ENCODE measurements at places on chromosomes 13 and 19.

DNA sequence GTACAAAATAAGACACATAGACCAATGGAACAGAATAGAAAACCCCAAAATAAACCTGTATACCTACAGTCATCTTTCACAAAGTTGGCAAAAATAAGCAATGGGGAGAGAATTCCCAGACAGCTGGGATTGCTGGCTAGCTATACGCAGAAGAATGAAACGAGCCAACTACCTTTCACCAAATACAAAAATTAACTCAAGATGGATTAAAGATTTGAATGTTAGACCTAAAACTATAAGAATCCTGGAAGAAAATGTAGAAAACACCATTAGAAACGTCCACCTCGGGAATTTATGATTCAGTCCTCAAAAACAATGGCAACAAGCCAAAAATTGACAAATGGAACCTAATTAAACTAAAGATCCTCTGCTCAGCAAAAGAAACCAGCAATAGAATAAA, 408.1 kb upstream of the SLITRK1 start:
- no peak for DNase-seq

GRCh38 chr13:113233101-113233500, 23.7 kb downstream of the CUL4A start:
- DNase-seq = no peak

DNA sequence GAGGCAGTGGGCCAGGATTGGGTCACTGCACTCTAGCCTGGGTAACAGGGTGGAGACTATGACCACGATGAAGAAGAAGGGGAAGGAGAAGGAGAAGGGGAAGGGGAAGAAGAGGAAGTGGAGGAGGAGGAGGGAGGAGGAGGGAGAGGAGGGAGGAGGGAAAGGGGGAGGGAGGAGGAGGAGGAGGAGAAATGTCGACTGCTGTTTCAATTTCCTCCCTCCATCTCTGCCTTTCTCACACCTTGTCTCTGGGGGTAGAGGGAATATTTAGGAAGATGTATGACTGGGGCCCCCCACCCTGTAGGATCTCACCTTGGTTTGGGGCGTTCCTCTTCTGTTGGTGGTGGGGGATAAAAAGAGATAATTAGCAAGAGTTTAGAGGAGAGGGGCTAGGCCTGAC, 3.8 kb downstream of the TNNT1 start:
- no peak for DNase-seq

DNA sequence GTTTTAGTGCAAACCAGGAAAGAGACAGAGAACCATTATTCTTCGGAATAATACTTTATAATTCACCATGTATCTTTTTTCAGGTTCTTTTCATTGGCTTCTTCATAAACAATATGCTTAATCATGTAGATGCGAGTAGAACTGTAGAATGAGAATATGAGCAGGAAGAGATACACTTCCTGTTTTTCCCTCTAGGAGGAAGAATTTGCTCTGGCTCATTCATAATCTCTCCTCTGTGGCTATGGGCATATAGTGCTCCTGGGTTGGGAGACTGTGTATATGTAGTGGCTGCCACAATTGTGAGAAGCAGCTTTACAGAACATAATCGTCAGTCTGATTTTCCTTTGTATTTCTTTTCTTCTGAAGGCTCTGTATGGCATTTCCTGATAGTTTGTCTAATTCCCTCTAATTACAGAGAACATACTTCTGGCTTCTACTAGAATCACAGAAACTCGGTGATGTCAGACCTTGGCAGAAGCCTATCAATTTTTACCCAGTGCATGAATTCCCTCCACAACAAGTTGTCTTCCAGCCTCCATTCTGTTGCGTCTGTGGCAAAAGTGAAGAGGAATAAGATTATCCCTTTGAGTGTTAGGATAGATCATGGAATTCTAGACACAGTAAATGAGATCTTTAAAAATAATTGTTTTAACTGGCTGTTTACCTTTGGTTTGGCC, 2.9 kb upstream of the DCLK1 start:
- no peak for DNase-seq

GRCh38 chr13:73677048-73677601, 457.1 kb downstream of the KLF12 start:
- DNase-seq = no peak

DNA sequence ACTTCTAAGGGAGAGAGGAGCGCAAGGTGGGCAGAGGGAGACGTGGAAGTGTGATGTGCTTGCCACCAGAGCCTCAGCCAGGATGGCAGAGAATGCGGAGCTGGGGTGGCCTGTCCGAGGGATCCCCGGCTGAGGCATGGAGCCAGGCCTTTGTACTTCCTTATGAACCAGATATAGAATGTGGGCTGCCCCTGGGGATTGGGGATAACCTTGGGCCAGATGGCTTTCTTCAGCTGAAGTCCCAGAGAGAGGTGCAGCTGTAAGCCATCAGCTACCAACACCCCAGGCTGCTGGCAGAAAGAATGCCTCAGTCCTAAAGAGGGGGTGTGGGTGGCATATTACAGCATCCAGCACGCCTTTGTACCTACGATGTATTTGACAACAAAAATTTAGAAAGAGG, 25.5 kb upstream of the FBXO17 start:
- no peak for DNase-seq

- no peak for DNase-seq
These were observed 3.5 kb downstream of the ZNF738 start for GRCh38 chr19:21362291-21362690.

- DNase-seq = no peak
These were observed 62.9 kb downstream of the GGACT start for GRCh38 chr13:100525453-100526317.

GRCh38 chr19:33260628-33261418, 35.2 kb upstream of the SLC7A10 start:
- no peak for DNase-seq

DNA sequence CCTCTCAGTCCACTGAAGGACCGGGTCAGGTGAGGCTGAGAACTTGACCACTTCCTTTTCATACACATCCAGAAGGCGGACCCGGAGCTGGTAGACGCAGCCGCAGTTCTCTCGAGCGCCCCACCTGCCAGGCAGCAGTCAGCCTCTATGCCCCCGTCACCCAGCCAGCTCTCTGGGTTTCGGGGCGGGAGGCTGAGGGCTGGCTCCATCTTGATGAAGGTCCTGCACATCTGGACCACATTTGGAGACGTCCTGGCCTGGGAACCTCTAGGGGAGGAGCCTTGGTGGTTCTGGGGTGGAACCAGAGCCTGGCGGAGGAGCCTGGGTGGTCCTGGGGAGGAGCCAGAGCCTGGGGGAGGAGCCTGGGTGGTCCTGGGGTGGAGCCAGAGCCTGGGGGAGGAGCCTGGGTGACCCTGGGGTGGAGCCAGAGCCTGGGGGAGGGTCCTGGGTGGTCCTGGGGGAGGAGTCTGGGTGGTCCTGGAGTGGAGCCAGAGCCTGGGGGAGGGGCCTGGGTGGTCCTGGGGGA, 14.3 kb downstream of the MRPS12 start:
- no peak for DNase-seq

- no peak for DNase-seq
These were observed 119.2 kb downstream of the GPC6 start for GRCh38 chr13:93345770-93346169.

- no peak for DNase-seq
These were observed 114.2 kb downstream of the RAP2A start for GRCh38 chr13:97548138-97548537.

GRCh38 chr13:66216728-66217127, 1013.4 kb downstream of the PCDH9 start:
- DNase-seq = no peak

DNA sequence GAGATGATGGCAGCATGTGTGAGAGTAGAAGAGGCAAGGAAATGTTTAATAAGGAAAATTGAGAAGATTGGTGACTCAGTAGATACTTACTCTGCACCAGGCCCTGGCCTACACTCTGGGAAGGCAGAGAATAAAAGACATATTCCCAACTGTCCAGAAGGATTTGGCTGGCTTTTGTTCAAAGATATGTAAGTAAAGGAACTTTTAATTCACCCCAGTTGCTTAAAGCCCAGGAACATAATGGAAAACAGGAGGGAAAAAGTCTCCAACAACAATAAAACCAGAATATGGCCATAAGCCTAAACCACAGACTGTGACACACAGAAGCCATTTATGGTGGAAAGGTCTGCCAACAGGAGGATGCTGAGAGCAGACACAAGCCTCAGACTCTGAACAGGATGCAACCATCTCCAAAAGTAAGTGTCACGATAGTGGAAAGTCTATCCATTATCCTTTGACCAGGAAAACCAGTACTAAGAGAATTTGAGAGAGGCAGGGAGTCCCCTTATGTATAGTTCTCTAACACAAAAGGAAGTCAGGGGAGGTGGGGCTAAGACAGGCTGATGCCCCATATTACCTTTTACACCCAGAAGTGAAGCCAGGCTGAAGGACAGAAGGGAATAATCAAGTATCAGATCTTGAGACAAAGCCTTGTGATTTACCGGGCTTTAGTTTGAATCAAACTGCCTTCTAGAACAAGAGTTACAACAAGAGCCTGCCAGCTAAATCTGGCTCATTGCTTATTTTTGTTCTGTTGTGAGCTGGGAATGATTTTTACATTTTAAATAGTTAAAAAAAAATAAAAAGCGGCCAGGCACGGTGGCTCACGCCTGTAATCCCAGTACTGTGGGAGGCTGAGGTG, 169.5 kb upstream of the STARD13 start:
- no peak for DNase-seq

DNA sequence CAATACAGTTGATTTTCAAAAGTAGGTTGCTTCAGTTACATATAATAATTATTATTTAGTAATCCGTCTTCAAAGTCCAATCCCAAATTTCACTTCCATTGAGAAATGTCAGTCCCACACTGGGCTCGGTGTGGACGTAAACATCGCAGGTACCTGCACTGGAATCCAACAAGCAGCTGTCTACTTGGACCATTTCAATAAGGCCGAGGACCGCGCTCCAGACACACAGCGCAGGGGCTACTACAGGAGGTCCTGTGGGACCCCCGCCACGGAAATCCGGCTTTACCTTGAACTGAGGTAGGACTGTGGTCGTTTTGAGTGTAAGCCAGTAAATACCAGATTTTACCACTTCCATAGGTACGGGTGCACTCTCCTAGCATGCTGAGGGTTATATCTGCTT, 30.8 kb downstream of the IRS2 start:
- DNase-seq = no peak
